ENCODE measurements at places on chromosomes 6 and 20. TPM values are rescaled to one million over a fixed set of nuclear protein-coding genes. Genes with fewer than 3 reads are reported as not detected.

MYB gene
- 23.3 TPM for total RNA-seq

MCCD1 gene
- not detected for total RNA-seq

PLCB4 gene
- 10.5 TPM for total RNA-seq

TNF gene
- not detected for total RNA-seq

TIAM2 gene
- total RNA-seq: 21.1 TPM

SRMS gene
- total RNA-seq: not detected

BNIP5 gene
- total RNA-seq: not detected

TGM3 gene
- total RNA-seq: not detected

DNA sequence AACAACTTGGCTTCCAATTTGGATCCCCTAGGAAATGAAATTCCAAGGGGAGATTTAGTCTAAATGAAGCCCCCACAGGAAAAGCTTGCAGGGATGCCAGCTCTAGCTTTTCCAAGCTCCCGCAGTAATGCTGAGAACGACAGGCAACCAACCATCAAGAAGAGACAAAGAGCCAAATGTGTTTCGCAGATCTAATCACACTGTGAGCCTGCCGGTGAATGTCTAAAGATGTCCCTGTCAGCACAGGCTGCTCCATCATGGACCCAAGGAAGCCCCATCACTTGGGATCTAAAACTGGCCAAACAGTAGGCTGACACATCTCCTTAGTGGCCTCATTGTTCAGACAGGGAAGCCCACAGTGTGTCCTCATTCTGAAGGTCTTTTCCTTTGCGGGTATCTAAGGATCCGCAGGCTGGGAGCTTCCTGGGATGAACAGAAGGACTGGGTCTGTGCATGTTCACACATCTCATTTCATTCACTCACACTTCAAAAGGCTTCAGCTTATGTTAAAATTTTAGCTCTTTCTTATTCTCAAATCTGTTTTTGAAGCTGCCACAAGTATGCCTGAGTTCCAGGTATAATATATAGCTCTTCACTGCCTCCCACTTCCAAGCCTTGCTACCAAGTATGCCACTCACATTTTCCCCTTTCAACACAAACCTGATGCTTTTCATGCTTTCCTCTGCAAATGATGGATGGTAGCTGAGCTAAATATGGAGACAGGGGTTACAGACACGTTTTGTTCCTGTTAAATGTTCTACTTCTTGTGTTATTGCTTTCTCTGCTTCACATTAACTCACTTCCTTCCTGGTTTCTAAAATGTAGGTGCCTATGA, 229.8 kb downstream of the HIVEP2 start:
- H3K4me1 ChIP-seq: peaks cover 20% of the 10 kb centered on the region
- H3K36me3 ChIP-seq: no peaks in the 10 kb centered on the region
- no peak overlapping the region for H3K4me3 ChIP-seq
- DNase-seq: no peak
- H3K27ac ChIP-seq: no peak overlapping the region

DNA sequence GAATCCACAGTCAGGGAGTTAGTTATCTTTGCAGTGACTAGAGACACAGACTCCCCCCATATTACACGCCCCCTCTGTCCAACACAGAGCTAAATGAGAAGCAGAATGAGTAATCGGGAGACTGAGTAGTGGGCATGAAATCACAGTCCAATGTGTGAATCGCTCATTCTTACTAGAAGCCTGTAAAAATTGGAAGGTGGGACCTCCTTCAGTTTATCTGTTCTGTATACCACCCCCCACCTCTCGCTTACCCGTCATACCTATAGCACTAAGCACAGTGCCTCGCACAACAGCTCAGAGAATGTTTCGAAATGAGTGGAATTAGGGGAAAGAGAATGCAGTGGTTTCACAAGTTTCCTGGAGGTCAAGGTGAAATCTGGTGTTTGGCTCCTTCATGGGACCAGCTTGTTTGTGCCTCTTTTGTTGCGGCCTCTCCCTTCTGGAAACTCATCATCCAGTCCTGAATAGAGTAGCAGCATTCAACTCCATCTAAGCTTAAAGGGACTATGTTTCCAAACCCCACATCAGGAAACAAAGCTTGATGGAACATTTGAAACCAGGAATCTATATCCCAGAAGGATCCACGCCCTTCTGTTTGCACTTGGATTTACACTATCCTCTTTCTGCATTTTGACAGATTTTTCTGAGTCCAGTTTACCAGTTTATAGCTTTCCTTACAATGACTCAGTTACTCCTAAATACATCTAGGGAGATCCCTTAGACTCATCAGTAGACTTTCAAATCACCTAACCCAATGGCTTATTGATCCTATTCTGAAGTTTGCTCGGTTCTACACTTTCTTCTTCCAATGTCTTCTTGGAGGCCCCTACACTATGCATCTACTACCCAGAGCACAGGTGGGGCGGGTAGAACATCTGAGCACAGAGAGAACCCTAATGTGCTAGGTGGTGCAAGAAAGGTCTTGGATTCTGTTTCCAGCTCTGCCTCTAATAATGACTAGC, 59.2 kb upstream of the PIM1 start:
- no peak for DNase-seq
- peaks cover 4% of the 10 kb centered on the region for H3K27me3 ChIP-seq
- no peak overlapping the region for H3K27ac ChIP-seq
- peaks cover 3% of the 10 kb centered on the region for H3K36me3 ChIP-seq
- H3K4me1 ChIP-seq: peaks cover 11% of the 10 kb centered on the region

- peaks cover 4% of the 10 kb centered on the region for H3K36me3 ChIP-seq
- peaks cover 10% of the 10 kb centered on the region for H3K4me1 ChIP-seq
- no peaks in the 10 kb centered on the region for H3K27me3 ChIP-seq
Measured at GRCh38 chr6:25548451-25548850, 103.6 kb upstream of the SCGN start.

- no peak overlapping the region for H3K4me3 ChIP-seq
- peaks cover 4% of the 10 kb centered on the region for H3K27me3 ChIP-seq
- H3K4me1 ChIP-seq: peaks cover 10% of the 10 kb centered on the region
Measured at GRCh38 chr20:48169650-48170225, 384.5 kb upstream of the SULF2 start.

GRCh38 chr6:32825966-32826365, 9.2 kb upstream of the HLA-DOB start:
- H3K4me3 ChIP-seq: no peak overlapping the region
- no peaks in the 10 kb centered on the region for H3K36me3 ChIP-seq
- H3K27me3 ChIP-seq: peaks cover 4% of the 10 kb centered on the region
- H3K4me1 ChIP-seq: peaks cover 6% of the 10 kb centered on the region

DNA sequence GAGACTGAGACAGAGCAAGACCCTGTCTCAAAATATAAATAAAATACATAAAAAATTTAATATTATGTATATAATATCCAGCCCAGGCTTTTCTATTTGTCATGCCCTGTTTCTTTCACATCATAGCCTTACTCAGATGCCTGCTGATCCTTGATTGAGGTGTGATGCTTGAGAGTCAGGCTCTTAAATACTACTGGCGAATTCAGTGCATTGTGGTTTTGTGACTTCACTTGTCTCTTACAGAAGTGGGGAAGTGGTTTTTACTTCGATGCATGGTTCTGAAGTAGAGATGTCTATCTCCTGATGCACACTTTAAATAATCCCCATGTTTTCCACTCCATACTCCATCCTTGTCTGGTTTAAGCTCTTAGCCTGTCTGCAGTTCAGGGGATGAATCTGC, 29.1 kb downstream of the ASXL1 start:
- no peak for DNase-seq
- no peaks in the 10 kb centered on the region for H3K27me3 ChIP-seq
- H3K36me3 ChIP-seq: peaks cover 12% of the 10 kb centered on the region
- no peaks in the 10 kb centered on the region for H3K4me1 ChIP-seq
- no peak overlapping the region for H3K27ac ChIP-seq

- no peaks in the 10 kb centered on the region for H3K36me3 ChIP-seq
- H3K27me3 ChIP-seq: no peaks in the 10 kb centered on the region
- H3K4me3 ChIP-seq: no peak overlapping the region
- peaks cover 23% of the 10 kb centered on the region for H3K4me1 ChIP-seq
- no peak for DNase-seq
- H3K27ac ChIP-seq: no peak overlapping the region
Measured at GRCh38 chr6:15036690-15037245, 209.1 kb upstream of the JARID2 start.

GRCh38 chr6:167298127-167298526, 7.0 kb downstream of the UNC93A start:
- no peaks in the 10 kb centered on the region for H3K36me3 ChIP-seq
- H3K27ac ChIP-seq: no peak overlapping the region
- no peak overlapping the region for H3K4me3 ChIP-seq
- peaks cover 7% of the 10 kb centered on the region for H3K27me3 ChIP-seq
- H3K4me1 ChIP-seq: peaks cover 2% of the 10 kb centered on the region

DNA sequence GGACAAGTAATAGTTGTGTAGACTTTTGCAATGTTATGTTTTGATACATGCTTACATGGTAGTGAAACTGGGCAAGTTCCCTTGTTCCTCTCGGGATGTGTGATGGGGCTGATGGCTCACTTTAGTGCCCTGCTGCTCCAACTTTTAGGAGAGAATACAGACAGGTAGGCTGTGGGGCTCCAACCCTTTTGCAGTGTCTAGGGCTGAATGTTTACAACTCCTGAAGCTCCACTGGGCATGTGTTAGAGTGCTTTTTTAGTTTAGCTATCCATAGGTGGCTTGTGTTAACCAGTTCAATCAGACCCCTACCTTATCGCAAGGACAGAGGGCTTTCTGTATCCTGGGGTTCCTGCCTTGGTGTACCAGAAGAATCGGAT, 33.8 kb downstream of the SERPINB6 start:
- no peak overlapping the region for H3K27ac ChIP-seq
- H3K4me3 ChIP-seq: no peak overlapping the region
- H3K27me3 ChIP-seq: peaks cover 4% of the 10 kb centered on the region
- H3K4me1 ChIP-seq: no peaks in the 10 kb centered on the region
- no peak for DNase-seq

DNA sequence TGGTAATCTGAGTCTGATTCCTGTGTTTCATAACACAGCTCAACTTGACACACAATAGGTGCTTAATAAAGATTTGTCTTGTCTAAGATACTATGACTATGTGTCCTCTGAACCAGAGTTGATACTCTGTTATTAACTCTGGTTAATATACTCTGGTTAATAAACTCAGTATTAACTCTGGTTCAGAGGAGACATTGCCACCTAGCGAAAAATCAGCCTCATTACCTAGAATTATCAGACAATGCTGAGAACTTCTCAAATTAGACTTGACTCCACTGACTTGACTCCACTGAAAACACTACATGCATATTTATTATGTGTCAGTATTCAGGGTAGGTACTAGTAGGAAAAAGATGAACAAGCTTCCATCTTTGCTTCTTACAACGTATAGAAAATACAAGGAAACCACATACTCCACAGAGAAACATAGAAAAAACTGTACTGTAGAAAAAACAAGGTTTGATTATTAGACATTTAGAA, 73.9 kb downstream of the AHI1 start:
- no peaks in the 10 kb centered on the region for H3K36me3 ChIP-seq
- peaks cover 2% of the 10 kb centered on the region for H3K4me1 ChIP-seq
- peaks cover 1% of the 10 kb centered on the region for H3K27me3 ChIP-seq
- H3K27ac ChIP-seq: no peak overlapping the region
- no peak overlapping the region for H3K4me3 ChIP-seq

DNA sequence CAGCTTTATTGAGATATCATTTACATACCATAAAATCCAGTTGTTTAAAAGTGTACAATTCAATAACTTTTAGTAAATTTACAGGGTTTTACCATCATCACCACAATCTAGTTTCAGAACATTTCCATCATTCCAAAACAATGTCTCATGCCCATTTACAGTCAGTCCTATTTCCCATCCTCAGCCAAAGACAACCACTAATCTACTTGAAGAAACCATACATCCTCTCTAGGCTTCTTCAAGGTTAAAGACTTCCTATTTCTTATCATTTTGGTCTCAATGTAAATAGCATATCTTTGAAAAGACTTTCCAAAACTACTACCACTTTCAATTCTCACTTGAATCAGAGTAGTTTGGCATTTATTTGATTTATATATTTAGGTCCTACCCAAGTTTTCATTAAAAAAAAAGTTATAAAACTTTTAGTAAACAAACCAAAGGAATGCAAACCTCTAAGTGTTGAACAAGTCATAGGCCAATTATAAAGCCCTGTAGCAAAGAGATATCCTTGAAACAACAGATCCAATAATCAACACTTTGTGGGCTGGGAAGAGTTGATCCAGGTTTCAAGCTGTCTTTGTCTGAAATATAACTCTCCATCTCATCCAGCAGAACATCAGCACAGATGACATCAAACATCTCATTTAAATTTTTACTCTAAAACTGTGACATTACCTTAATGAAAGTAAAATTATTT, 211.3 kb upstream of the RUNX2 start:
- no peaks in the 10 kb centered on the region for H3K27me3 ChIP-seq
- H3K36me3 ChIP-seq: no peaks in the 10 kb centered on the region
- DNase-seq: no peak
- H3K4me3 ChIP-seq: no peak overlapping the region
- peaks cover 6% of the 10 kb centered on the region for H3K4me1 ChIP-seq

DNA sequence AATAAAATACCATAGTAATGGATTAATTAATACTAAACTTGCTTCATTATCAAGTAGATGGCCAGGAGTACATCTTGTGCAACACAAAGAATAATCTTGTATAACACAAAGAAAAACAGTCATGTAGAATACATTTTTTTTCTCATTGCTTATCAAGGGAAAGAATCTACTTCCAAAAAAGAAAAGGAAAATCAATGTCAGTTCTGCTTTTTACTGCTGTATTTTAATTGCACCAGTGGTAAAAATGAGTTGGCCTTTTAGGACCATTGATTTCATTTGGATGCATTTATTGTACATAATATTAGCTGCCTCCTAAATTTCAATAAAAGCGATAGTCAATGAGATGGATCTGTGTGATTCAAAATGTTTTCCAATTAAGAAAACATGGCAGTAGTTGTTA, 96.9 kb upstream of the BTBD3 start:
- H3K36me3 ChIP-seq: no peaks in the 10 kb centered on the region
- no peak overlapping the region for H3K4me3 ChIP-seq
- no peak overlapping the region for H3K27ac ChIP-seq
- H3K27me3 ChIP-seq: no peaks in the 10 kb centered on the region
- DNase-seq: no peak

DNA sequence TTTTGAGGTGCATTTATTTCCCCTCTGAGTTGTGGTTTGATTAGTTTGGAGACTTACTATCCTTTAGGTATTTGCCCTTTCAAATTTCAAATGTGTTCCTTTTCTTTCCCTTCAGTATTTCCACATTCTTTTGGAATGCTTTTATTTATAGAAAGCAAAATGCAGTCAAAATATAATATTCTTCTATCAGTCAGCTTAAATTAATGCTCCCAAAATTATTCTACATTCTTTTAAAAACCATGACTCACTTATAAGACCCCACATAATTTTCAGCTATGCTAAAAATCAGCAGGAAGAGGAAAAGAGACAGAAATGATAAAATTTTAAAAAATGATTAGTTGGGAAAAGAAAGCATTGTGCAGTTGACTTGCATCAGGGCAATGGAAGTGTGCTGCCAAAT, 180.0 kb upstream of the SMLR1 start:
- no peak overlapping the region for H3K4me3 ChIP-seq
- H3K27me3 ChIP-seq: peaks cover under 1% of the 10 kb centered on the region
- H3K4me1 ChIP-seq: no peaks in the 10 kb centered on the region
- DNase-seq: no peak
- no peak overlapping the region for H3K27ac ChIP-seq

Measured in endothelial cell (in vitro differentiated cells).